ENCODE measurements at places on chromosomes 5 and 9.

DNA sequence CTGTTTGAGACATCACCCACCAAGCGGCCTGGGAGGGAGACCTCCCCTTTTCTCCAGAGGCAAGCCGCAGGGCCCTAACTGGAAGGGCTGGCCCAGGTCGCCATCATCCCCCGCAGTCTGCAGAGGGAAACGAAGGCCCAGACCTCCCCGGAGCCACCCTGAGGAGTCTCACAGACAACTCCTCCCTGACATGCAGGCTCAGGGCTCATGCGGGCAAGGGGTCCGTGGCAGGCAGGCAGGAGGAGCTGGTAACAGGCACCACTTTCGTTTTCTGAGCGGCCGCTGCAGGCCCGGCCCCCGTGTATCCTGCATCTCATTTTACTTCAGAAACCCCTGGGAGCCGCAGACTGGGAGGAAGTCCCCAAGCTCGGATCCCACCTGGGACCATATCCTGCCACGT is 192.0 kb upstream of the PPP1R26 start:
- no peak for DNase-seq

GRCh38 chr5:135189024-135189423 is 155.0 kb upstream of the PITX1 start:
- DNase-seq, result no peak

DNA sequence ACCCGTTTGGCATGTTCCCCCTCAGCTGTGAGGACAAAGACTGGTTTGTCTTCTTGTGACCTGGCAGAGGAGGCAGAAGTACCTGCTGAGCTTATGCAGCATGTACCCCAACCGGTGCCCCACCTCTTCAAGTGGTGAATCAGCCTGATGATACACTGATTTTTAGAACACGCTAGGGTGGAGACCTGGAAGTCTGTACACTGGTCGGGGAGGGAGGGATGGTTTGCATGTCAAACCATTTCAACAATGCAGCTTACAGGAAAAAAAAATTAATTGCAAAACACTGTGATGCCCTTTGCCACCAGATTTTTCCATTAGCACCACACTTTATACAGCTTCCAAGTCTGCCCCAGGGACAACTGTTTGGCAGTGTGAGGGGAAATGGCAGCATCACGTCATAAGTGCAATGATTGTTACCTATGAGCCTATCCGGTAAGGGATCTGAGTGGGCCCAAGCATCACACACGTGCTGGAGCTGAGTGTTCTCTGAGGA is 155.1 kb upstream of the DMRT1 start:
- DNase-seq, result no peak

- no peak for DNase-seq
These were observed 316.3 kb downstream of the MCTP1 start for GRCh38 chr5:94968507-94969095.

- DNase-seq, result no peak
These were observed 6.4 kb upstream of the CHD1 start for GRCh38 chr5:98935206-98935605.

DNA sequence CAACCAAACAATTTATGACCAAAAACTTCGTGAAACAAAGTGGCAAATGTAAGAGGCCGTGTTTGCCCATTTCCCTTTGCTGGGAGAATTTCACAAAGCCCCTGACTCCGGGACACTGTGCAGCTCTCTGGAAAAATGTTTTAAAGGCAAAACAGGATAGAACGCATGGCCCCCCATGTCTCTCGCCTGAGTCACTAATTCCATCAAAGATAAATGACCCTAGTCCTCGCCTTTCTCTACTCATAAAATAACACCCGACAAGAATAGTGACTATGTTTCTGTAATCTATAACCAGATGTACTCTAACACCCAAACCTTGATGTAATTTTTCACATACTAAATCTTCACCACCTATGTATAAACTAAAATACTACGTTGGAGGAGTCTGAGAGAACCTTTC is 55.7 kb upstream of the SAP30L start:
- no peak for DNase-seq

- no peak for DNase-seq
These were observed 35.6 kb downstream of the RASEF start for GRCh38 chr9:83027153-83027891.

- no peak for DNase-seq
These were observed 815.7 kb downstream of the SEMA5A start for GRCh38 chr5:8730194-8730593.

DNA sequence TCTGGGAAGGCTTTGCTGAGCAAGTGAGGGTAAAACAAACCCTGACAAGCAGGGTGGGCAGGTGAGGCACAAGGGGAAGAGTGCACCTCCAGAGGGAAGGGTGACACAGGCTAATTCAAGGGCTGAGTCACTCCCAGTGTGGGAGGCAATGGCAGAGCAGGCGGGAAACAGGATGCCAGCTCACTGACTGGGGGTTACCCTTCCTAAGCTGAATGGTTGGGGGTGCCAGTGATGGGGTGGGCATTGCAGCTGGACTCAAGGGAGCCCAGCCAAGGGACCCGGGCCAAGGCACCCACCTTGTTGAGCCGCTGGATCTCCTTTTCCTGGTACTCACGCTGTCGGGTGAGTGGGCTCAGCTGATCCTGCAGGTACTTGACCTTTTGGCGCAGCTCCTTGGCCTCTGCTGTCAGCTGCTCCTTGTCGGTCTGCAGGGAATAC is 18.4 kb downstream of the GPX3 start:
- no peak for DNase-seq

DNA sequence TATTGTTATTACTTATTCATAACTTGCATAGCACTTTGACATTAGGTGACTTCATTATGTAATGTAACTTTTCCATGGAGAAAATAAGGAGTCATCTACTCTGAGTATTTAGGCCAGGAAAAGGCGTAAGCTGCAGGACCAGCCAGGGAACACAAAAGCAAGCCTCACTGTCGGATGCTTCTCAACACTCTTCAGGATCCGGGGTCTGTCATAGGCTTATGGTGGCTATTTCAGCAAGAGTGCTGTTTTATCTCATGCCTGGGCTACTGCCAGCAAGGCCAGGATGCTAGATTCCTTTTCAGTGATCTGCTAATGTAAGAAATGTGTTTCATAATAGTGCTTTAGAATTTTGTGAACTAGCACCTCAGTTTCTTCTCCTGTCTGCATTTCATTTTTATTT is 162.4 kb downstream of the CHSY3 start:
- no peak for DNase-seq

DNA sequence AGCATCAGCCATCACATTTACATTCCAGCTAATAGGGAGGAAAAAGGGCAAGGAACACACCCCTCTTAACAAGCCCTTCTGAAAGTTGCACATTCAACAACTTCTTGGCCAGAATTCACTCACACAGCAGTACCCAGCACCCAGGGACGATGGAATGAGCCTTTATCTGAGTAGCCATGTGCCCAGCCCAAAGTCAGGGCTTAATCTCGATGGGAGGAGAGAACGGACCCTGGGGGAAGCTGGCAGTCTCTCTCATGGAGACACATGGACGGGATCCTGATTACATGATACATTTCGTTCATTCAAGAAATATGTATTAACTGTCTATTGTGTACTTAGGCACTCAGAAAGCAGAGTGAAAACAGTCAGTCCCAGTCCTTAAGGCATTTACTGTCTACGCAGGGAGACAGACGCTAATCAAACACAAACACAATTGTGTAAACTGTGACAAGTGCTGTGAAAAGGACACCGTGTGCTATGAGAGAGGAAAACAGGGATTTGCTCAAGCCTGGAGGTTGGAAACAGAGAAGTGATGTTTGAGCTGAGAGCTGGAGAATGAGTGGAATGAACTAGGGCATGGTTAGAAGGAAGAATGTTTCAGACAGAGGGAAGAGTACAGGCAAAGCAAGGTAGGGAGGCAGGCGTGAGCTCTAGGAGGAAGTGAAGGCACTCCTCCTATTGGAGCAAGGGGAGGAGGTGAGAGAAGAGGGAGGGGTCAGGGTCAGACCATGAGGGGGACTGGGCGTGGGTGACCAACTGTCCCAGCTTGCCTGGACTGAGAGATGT is 7.4 kb downstream of the OTULINL start:
- peak; percentile 45 for DNase-seq

- DNase-seq, result no peak
These were observed 24.4 kb downstream of the C5orf22 start for GRCh38 chr5:31556461-31556860.

DNA sequence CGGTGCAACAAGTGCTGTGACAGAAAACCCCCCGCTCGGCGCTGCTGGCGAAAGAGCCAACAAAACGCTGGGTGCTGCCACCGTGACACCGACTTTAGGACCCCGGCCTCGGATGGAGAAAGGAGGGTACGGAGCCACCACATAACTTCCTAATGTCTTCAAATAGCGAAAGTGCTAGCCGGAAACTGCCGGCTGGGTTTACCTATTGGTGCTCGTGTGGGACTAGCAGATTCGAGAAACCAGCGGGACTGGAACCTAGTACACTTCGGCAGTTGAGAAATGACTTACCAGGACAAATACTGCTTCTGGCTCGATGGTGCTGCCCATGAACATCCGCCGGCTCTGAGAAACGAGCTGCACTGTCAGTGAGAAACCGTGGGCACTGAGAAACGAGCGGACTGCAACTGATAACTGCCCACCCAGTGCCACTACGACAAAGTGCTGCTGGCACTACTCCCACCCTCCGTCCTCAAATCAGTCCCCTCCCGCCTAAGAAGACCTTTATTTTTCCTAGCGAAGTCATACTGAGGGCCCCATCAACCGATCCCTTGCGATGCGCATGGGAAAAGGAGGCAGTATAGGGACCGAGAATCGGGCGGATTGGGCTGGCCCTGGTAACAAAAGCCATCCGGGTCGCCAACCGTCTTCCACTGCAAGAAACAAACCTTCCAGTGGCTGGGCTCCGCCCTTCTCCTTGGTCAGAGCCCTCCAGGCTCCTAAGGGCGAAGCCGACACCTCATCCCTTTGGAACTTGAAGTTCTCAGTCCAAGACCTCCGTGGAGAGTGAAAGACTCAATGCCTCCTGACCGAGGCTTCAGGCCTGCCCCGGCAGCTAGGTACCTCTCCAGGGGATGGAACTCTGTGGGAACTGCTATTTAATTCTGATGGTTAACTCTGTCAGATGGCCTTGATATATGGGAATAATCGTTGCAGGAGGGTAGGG is 27.0 kb upstream of the ANXA2R start:
- peak; percentile 95 for DNase-seq

DNA sequence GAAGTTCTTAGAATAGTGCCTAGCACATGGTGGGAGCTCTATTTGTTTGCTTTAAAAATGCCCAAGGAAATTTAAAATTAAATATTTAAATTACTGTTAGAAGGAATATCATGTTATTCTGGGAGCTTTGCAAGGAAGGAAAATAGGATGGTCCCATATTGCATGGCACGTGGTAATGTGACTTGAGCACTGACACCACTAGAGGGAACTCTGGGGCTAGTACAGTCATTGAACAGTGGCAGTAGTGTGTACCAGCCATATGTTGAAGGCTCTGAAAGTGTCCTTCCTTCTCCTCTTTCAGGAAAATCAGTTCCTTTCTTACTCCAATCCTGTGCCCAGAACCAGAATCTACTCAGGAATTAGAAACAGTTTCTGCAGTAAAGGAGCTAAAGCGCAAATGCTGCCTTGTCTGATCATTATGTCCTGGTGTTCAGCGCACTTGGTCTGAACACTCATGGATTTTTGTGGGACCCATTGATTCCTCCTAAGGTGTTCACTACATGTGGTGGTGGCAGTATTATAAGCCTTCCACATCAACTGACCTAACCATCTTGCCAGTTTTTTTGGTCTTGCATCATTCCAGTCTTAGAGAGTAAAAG is 54.1 kb downstream of the GDA start:
- DNase-seq, result peak; percentile 69

GRCh38 chr5:141835928-141836670 is 42.1 kb downstream of the PCDH1 start:
- no peak for DNase-seq

DNA sequence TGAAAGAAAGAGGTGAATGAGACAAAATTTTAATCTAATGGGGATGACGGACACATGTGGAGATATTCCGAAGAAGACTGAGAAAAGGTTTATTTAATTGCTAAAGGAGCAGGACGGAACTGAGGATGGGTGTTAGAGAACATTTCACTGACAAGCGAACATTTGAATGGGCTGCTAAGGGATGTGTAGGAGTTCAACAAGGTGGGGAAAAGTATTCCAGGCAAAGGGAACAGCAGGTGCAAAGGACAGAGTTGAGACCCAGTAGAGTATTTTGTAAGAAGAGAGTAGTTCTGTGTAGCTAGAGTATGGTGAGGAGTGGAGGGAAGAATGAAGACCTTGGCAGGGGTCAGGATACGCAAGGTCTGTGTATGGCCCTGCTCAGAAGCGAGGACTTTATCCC is 47.4 kb upstream of the FRRS1L start:
- DNase-seq, result no peak

- DNase-seq, result peak; percentile 38
These were observed 559.5 kb upstream of the KLF4 start for GRCh38 chr9:108049026-108049607.

- DNase-seq, result no peak
These were observed 87.3 kb downstream of the SEC61B start for GRCh38 chr9:99309141-99309939.

DNA sequence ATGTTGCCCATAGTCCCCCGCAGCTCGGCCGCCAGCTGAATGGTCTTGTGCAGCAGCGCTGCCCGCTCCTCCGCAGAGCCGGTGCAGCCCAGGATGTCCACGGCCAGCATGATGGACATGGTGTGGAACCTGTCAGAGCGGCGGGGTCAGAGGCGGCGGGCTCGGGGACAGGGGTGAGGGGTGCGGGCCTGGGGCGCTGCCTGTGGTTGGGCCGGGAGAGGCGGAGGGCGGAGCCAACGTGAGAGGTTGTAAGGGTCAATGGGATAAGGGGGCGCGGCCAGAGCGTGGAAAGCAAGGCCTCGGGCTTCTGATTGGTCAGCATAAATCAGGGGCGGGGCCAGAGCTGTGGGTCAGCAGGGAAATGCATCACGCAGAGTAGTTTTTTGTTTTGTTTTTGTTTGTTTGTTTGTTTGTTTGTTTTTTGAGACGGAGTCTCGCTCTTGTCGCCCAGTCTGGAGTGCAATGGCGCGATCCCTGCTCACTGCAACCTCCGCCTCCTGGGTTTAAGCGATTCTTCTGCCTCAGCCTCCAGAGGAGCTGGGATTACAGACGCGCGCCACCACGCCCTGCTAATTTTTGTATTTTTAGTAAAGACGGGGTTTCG is 6.8 kb upstream of the TOR2A start:
- peak; percentile 80 for DNase-seq

GRCh38 chr9:101566904-101567724 is 27.7 kb downstream of the PPP3R2 start:
- DNase-seq, result peak; percentile 26

DNA sequence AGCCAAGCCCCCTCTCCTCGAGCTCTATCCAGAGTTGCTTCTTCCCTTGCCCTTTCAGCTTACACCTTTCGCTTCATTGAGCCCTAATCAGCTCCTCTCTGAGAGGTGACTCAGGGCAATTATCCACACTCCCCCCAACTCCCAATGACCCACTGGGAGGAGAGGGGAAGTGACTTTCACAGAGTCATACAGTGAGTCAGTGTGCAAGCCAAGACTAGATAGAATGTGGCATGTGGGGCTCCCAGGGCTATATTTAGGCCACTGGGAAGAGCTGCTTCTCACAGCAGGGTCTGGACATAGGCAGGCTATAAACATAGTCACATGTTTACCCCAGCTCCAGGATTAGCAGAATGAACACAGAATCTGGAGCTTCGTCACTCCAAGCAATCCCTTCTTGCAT is 57.4 kb downstream of the NRG2 start:
- DNase-seq, result no peak

Measured in colonic mucosa (tissue), 4 donors.